Astrocyte of the hippocampus (primary cell): ENCODE measurements at places on chromosomes 6 and 20.
A peak's percentile ranks its signal among the peaks of the same experiment; 100 is the strongest.

DNA sequence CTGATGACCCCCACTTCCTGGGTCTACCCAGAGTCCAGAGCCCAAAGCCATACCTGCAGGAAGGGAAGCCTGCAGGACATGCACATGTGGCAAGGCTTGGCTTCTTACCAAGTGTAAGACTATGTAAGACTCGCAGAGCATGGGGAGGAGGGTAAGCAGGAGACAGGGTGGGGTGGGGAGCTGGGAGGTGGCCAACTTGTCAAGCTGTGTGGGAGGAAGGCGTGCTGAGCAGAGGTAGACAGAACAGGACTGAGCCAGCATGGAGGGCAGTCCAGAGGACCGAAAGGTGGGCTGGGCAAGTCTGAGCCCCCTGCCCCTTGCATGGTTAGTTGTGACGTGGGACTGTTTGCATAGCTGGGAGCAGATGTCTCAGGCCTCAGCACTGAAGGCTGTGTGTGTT is 53.4 kb upstream of the RNF24 start:
- no peak for DNase-seq

DNA sequence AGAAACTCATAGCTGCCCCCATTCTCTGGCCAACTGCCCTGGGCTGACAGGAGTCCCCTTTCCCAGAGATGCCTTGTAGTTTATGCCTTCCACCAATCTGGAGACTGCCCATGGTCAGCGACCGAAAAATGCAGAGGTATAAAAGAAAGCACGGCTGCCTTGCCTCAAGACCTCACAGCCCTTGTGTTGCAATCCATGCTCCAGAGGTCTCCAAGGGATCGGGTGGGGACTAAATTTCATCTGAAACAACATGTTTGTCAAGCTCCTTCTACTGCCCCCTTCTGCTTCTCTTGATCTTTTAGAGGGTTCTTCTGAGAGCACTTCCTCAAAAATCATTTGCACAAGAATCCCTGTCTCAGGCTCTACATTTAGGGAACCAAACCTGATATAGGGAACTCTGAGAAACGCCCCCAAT is 128.8 kb downstream of the PLCB1 start:
- no peak for DNase-seq

GRCh38 chr6:23177806-23178205 is 608.4 kb downstream of the HDGFL1 start:
- no peak for DNase-seq

- DNase-seq, result no peak
Measured at GRCh38 chr20:61571221-61571620, 319.2 kb downstream of the CDH4 start.

DNA sequence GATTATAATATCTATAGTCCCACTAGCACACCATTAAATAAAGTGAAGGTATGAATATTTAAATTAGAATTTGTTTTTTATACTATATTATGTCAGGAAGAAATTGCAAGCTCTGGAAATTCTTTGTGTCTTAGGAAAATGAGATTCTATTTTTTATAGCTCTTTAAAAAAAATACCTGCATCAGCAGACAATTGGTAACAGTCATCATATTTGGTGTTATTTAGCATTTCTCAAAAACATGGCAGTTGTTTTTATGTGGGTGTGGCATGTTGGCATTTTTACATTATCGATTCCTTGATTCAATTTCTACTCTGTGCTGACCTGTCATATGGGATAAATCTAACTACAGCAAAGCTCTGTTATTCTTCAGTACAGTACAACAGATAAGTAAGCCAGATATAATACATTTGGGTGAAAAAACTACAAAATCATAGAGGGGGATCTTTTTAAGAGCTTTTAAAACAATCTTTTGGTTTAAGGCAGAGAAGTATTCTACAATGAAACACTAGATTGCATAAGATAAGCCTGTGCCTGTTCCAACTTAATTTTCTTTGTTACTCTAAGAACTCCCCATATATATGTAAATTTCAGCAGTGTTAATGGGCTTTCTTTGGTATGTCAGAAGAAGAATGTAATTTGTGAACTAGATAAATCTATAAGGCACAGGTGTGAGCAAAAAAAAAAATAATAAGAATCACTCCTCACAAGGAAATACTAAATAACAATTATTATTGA is 71.5 kb downstream of the LAMA2 start:
- DNase-seq, result no peak

GRCh38 chr6:108293527-108294296 is 1.1 kb upstream of the AFG1L start:
- no peak for DNase-seq

- DNase-seq, result no peak
Measured at GRCh38 chr6:168371185-168371584, 51.6 kb upstream of the DACT2 start.

DNA sequence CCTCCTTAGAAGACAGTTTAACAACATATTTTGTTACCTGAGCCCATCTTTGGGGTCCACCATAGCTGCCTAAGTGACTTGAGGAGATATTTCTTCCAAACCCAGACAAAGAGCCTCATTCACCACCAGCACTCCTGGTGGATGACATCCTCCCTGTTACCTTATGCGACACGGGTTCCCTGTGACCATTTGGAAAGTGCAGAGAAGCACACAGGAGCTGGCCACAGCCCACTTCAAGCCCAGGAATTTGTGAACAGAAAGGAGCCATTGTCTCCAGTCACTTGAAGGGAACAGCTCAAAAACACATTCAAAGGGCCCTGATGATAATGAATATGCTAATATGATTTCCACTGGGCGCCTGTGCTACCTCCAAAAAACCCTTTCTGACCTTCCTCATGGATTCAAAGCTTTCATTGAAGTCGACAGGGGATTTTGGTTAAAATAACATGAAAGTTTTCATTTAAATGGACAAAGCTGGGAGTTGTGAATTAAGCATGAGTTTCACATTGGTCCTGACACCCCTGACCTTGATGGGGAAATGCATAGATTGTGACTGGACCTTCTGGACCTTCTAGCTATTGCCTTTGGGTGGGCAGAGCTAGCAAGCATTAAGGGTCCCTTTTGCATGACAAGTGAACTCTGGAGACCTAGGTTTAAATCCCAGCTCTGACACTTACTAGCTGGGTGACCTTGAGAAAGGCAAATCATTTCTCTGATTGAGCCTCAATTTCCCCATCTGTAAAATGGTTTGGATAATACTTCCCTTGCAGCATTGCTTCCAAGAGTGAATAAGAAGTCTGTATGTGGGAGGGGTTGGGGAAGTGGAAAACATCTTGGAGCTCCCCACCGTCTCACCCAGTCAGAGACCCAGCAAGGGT is 83.3 kb upstream of the SIRPA start:
- peak; percentile 77 for DNase-seq

DNA sequence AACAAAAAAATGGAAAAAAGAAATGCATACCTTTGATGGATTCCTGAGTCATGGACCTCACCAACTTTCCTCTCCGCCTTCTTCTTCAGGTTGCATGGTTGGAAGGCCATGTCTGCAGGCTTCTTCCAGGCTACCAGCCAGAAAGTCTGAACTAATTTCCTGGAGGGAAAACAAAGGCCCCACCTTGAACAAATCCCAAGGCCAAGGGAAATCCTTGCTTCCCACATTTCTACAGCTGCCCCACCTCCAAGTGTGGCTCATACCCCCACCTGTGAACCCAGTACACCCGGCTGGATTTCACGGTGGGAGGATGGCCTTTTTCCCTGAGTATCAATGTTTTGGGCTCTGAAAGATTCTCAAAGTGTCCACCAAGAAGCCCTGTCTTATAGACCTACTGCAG is 22.4 kb downstream of the IL17A start:
- no peak for DNase-seq

GRCh38 chr6:3905945-3906845 is 57.0 kb downstream of the FAM50B start:
- DNase-seq, result no peak

DNA sequence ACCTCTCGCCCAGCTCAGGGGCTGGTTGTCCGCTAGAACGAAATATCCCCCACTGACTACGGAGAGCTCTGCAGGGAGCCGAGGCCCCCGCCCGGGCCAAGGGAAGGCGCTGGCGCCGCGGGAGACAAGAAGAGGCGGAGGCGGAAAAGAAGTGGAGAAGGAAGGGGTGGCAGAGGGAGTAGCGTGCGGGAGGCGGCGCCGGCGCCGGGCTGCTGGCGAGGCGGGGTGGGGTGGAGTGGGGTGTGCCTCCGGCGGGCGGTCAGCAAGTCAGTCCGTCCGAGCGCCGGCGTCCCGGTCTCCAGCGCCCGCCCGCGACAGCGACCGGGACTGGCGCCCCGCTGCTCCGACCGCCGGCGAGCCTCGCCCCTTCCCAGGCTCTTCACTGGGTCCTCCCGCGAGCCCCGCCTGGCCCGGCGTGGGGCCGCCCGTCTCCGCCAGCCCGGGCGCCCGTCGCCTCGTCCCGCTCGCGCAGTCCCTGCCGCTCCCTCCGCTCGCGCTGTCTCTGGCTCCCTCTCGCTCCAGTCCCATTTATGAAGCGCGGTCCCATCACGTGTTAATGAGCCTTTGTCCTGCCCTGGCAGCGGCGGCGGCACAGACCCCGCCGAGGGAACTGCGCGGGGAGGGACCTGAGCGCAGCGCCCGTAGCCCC is at the start of gene CNR1:
Gene CNR1, minus strand, starts transcription at position 504 of the 649 bp plus-strand sequence. CDS start 21,073 bp downstream, outside the sequence.
- peak; percentile 79 for DNase-seq

GRCh38 chr20:23419995-23420901 is 1.0 kb downstream of the NAPB start:
- peak; percentile 67 for DNase-seq

DNA sequence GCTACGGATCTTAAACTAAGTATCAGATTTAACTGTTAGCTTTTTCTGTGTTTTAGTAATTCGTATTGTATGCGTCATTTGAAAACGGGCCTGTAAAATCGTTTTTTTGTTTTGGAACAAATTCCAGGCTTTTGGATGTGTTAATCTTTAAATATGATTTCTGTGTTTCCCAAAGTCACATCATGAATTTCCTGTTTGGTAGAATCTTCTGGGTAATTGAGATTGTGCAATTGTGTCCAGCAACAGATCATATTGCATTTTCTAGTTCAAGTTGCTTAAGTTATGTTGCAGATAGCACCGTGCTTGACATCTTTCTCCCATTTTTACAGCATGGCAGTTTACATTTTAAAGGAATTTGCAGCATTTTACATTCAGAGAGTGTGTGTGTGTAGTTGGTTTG is 1.9 kb downstream of the MAPK14 start:
- no peak for DNase-seq

- peak; percentile 49 for DNase-seq
Measured at GRCh38 chr20:49990271-49990720, 7.5 kb downstream of the SNAI1 start.

- DNase-seq, result no peak
Measured at GRCh38 chr6:124775121-124775520, 187.1 kb upstream of the RNF217 start.

- peak; percentile 29 for DNase-seq
Measured at GRCh38 chr20:18056174-18057100, 1.3 kb downstream of the OVOL2 start.

- DNase-seq, result no peak
Measured at GRCh38 chr6:108791700-108792099, 56.5 kb upstream of the ARMC2 start.

GRCh38 chr6:89828988-89829471 is 650 bp upstream of the CASP8AP2 start:
- no peak for DNase-seq

- no peak for DNase-seq
Measured at GRCh38 chr6:23983735-23984134, 142.3 kb upstream of the NRSN1 start.

GRCh38 chr6:42404484-42404883 is 47.2 kb downstream of the TRERF1 start:
- DNase-seq, result peak; percentile 32

GRCh38 chr6:32700391-32701040 is 34.1 kb upstream of the HLA-DQB1 start:
- peak; percentile 72 for DNase-seq

- peak; percentile 50 for DNase-seq
Measured at GRCh38 chr20:38201356-38201755, 36.3 kb upstream of the TGM2 start.

DNA sequence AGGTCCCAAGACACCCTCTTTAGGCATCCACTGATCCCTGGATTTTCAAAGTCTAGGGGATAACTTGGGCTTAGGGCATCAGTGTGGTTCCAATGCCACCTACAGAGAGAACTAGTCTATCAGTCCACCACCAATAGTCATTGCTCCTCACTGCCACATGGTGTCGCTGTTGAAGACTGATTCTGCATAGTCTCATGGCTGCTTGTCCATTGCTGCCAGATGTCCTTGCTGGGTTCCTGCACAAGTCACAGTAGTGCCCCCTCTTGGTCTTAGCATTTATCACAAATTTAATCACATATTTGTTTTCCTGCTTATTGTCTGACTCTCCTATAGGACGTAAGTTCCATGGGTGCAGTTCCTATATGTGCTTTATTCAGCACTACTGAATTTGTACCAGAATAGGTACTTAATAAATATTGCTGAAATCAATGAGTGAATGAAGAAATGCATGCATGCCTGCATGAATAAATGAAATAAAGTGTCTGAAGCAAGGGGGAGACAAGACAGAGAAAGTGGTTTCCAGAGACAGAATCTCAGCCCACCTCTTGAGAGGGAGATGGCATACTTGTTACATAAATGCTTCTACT is 45.9 kb upstream of the RALY start:
- peak; percentile 14 for DNase-seq

DNA sequence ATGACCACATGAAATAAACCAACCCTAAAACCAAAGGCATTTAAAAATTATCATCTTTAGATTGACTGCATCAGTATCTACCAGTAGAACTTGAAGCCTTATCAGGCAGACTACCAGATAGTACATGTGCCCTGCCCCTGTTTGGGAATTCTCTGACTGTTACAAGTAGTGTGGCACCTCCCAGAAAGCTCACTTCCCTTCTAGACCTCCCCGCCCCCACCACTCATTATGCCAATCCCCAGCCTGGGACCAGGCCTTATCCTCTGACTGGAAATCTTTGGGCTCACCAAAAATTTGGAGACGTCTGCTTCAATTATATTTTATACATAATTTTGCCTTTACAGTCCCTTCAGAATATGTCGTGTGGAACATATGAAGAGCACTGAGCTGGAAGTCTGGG is 155.6 kb downstream of the TFAP2B start:
- DNase-seq, result no peak

DNA sequence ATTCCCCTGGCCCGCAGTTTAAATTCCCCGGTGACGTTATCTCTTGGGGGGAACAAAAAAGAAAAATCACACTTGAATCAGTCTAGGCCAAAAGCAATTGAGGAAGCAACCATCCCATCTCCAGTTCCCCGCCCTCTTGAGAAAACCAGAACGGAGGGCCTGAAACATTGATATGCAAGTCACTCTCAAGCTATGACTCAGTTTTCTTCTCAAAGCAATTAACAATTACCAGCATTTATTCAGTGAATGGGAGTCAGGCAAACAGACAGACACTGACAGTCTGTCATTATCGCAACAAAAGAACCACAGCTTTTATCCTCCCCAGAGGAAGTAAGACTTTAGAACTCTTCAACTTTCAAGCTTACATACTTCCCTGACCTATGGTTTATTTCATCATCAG is 100.9 kb downstream of the OPRM1 start:
- peak; percentile 65 for DNase-seq

DNA sequence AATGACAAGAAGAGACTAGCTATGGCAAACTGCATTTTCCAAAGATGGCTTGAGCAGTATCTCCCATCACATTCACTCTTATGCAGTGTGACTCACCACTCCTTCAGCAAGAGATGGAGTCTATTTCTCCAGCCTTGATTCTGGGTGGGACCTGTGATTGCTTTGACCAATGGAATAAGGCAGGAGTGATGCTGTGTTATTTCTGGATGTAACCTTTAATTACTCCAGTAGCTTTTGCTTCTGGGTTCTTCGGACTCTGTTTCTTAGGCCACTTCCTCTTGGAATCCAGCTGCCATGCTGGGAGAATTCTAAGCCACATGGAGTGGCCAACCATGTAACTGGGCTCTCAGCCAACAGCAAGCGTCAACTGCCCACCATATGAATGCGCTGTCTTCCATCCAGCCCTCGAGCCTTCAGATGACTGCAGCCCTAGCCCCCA is 50.7 kb downstream of the TGM2 start:
- DNase-seq, result no peak

GRCh38 chr6:13099771-13100170 is 228.6 kb downstream of the TBC1D7 start:
- DNase-seq, result no peak
